ENCODE measurements at places on chromosomes 1 and 21.

DNA sequence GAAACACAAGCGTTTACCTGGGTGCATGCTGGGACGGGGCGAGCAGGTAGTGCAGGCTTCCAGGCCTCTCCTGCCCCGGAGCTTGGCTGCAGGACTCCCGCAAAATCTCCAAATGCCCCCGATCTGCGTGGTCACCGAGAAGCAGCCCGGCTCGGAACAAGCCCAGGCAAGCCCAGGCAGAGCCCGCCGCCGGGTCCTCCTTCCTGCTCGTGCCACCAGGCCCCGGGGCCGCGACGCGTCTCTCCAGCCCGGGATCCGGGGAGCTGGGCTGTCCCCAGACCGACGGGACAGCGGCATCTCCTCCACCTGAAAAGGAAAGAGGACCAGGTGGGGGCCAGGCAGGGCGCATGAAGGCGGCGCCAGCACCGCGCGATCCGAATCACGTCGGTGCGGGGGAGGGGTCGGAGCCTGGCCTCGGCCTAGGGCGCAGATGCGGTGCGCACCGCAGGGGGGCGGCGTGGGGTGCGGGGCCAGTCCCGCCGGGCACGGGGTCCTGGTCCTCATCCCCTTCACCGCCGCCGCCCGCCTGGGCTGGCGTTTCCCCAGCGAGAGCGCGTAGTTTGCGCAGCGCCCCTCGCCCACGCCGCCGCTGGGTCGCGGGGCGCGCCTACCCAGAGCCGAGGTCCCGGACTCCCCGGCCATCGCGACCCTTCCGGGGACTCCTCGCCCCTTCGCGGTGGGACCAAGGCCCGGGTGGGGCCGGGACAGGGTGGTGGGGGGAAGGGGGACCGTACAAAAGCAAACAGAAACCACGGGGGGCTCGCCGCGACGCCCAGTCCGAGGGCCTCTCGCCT lies 52.4 kb upstream of the H6PD start:
- peak; percentile 54 for DNase-seq

- no peak for DNase-seq
Measured at GRCh38 chr1:91070298-91070697, 48.5 kb upstream of the ZNF644 start.

DNA sequence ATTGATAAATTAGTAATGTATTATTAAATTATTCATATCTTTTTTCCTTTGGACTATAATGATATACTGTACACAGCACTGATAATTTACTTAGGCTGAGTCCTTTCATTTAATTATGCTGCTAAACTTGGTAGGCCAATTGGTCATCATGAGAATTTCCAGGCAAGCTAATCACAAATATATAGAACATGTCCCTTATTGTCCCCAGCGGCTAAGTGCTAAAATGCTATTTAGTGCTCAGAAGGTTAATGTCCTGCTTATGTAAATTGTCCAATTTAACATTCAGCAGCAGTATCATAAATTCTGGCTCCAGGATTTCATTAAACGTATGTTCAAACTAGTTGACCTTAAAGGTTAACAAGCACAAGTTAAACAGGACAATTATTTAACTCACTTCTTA lies 30.0 kb upstream of the RRP15 start:
- no peak for DNase-seq

DNA sequence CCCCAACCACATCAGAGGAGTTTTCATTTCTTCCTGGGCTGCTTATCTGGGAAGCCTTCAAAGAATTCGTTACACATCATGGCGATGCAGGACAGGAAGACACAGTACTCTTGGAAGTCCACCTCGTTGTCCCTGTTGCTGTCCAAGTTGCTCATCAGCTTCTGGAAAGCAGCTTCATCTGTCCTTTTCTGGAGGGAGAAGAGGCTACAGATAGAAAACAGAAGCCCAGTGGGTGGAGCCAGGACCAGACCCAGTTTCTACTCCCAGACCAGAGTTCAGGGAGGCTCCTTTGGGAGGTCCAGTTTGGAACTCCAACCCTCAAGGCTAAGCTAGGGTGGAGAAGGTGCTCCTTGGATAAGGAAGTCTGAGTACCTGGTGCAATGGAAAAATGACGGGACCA lies 1.9 kb downstream of the S100A4 start:
- no peak for DNase-seq

- no peak for DNase-seq
Measured at GRCh38 chr1:27536010-27536757, 46.2 kb upstream of the WASF2 start.

GRCh38 chr1:175478217-175478616 lies 265.2 kb downstream of the TNR start:
- no peak for DNase-seq

DNA sequence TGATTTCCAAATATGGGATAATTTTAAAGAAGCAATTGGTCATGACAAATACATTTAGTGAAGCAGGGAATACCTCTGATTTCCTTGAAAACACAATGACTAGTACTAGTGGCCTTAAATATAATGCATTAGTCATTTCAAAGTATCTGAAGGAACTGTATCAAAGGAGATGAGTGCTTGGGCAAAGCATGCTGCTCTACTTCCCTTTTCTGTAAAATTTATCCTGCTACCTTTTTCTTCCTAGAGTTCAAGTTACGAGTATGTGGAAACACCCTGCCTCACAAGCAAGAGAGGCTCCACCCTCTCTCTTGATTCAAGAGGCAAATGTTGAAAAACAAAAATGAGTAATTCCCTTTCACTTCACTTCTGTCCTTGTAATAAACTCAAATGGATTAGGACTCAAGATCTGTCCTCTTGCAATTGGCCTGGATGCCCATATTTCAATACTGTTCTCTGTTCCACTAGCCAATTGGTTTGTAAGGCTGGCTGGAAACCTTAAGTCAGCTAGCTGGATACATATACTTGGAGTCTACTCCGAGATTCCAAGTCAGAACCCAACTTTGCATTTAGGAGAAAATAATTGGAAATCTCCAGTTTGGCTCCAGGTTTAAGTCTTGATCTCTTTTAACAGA lies 92.5 kb downstream of the CDC42BPA start:
- peak; percentile 84 for DNase-seq

- DNase-seq: peak; percentile 62
Measured at GRCh38 chr1:86914998-86915736, 732 bp downstream of the HS2ST1 start.

- no peak for DNase-seq
Measured at GRCh38 chr21:30874526-30874925, 6.9 kb downstream of the KRTAP11-1 start.

- no peak for DNase-seq
Measured at GRCh38 chr1:32636914-32637645, 13.3 kb downstream of the ZBTB8OS start.

DNA sequence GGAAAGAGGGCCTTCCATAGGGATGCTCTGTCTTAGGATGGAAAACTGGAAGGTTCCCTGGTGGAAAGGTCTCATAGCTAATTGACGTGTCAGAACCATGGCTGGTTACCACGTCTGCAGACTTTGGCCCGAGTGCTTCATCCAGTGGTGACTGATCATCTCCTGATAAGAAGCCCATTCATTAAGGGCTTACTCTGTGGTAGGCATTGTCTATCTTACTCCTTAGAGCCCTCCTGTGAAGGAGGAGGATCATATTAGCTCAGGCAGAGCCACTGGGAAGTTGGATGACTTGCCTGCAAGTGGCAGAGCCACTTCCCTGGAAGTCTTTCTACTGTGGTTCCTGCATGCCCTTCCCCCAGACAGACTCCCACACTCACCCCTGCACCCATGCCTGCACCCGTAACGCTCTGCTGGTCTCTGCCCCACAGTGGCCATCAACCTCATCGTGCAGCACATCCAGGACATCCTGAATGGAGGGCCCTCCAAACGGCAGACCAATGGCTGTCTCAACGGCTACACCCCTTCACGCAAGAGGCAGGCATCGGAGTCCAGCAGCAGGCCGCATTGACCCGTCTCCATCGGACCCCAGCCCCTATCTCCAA lies 79.9 kb downstream of the UCK2 start:
- peak; percentile 83 for DNase-seq

DNA sequence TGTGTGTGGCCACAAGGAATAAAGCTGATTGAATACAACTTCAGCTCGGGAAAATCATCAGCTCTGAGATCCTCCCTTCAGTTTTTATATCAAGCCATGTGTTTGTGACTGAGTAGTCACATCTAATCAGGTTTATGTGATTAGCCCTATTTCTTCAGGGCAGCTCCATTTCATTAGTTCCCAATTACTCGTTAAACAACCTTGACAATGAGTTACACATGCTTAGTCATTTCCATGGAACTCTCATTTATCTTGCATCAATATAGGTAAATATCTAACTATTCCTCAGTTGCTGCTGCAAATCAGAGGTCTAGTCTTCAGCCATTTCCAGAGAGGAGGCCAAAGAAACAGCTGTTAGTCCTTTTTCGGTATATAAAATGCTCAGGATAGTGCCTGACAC lies 16.3 kb downstream of the CRB1 start:
- DNase-seq: no peak

GRCh38 chr21:46079352-46080170 lies 18.4 kb upstream of the COL6A2 start:
- DNase-seq: peak; percentile 98

DNA sequence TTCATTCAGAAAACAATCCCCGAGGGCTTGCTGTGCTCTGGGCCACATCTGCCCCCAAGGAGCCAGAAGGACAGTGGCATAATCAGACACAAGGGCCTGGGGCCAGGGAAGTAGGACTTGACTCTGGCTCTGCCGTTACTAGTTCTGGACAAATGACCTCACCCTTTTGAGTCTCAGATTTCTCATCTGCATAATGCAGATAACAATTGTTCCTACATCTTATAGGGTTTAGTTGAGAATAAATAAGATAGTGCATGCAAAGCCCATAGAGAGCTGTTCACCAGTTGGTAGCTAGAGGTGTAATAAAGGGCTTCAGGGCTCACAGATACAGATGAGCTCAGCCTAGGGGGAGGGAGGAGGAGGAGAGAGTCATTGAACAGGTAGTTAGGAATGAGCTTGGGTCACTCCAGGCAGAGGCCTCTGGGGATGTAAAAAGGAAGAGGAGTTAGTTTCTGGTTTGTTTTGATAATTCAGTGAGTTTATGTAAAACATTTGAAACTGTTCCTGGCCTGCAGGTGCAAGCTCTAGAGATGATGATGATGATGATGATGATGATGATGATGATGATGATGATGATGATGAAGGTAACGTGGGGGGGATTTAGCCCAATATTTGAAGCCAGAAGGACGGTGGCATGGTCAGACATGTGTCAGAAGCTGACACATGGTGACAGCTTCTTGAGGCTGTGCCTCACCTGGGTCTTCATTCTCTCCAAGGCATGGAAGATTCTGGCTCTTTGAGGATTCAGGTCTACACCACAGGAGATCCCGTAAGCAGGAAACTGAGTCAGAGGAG lies 858 bp downstream of the LACTBL1 start:
- peak; percentile 11 for DNase-seq

Measured in EH (cell line).